ENCODE measurements at places on chromosomes 5 and 9.
A peak's percentile ranks its signal among the peaks of the same experiment; 100 is the strongest.

DNA sequence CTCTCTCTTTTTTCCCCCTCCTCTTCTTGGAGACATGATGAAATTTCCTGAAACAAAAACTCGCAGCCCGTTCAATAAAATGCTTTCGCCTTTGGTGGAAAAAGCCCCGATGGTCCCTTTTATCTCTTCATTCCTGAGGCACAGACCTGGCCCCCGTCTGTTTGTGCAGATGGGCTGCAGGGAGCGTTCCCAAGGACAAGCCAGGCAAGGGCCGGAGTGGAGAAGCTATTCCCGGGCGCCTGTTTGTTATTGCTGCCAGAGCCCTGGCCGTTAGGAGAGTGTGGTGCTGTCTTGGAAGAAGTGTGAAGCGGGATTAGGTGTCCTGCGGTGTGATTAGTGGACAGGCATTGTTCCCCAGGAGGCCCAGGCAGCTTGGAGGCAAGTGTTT is 71.9 kb downstream of the SMIM23 start:
- DNase-seq: no peak

DNA sequence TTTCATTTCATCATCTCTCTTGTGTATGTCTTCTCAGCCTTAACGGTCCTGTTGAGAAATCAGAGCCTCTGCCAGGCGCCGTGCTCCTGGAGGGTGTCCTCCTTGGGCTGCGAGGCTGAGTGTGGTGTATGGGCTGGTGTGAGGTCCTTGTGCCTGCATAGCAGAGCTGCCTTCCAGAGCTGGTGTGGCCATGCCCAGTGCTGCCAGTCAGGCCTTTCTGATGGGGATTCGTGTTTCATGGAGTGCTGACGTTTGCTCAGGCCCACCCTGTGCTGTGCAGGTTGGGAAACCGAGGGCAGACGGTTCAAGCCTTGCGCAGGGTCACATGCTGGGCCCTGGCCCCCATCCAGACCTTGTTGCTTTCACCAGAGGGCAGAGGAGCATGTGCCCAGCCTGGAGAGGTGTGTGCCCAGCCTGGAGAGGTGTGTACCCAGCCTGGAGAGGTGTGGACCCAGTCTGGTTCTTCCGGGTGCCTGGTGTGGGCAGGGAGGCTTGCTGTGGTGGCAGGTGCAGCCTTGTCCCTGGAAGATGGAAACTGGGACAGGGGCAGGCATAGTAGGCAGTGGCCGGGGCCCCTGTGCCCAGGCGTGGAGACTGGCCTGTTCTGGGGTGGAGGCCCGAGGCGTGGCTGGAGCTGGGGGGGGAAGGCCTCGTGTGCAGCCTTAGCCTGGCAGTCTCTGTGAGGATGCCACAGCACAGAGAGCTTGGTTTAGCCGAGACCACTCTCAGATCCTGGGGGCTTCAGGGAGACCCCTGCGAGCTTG is 84.0 kb downstream of the RXRA start:
- no peak for DNase-seq

DNA sequence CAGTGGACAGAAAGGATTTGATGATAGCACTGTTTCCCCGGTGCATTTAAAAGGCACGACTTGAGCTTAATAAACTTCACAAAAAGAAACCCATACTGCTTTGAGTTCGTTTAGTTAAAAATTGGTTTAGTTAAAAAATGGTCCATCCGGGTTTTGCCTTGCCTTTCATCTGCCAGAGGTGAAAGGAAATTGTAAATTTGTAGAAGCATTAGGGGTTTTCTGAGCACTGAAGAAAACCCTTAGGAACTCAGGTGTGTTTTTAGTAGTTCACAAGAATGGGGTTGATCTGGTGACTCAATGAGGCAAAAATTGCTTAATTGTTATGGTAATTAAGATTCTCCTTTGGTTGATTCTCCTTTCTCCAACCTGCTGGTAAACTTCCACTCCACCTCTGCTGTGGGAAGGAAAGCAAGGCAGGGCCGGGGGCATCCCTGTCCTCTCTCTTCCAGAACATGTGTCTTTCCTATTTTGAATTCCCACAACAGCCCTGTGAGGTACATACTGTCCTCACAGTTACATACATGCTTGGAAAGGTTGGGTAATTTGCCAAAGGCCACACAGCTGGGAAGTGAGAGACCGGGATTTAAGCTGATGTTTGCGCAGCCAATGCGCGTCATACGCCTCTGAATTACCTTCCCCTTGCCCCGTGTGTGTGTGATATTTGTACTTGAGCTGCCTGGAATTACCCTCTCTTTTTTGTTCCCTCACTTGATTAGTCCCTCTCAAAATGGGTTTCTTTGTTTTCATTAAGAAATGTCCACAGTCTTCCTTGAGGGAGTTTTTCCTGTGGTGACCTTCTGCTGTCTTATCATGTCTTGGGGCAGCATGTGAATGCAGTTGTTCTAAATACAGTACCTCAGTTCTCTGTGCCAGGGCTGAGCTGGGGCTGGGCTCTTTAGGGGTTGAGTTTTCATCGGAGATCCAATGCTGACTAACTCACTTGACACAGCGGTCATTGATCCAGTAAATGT is 94.4 kb downstream of the ARHGAP26 start:
- no peak for DNase-seq

DNA sequence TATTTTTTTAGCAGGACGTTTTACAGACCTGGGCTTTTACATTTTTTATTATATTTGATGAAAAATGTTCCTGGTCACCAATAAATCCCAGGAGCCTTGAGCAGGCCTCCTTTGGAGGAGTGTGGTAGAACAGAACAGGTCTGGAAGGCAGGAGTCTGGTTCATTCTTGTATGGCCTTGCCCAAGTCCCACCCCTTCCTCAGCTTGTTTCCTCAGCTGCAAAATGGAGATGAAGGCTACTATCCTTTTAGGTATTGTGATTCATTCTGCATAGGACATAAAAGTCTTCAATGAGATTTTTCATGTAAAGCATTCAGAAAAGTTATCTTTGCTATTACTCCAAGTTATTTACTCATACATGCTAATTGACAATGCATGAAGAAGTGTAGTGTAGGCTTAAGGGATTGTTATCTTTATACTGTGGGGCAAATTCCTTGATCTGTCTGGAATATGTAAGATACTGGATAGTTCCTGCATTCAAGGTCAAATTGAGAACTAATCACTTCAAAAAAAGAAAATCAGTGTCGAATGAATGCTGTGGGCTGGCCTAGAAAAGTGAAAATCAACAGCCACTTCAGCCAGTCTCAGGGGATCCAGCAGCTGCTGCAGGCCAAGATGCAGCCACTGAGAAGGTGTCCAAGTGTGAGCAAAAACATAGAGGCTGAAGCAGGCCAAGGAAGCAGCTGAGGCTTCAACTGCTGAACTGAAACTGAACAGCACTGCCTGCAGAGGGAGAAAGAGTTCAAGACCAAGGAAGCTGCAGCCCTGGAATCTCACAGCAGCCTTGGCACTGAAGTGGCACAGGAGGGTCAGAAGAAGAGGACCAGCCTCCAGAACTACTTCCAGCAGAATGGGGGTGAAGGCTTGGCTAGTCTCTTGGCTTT is 15.5 kb upstream of the SLC36A3 start:
- DNase-seq: peak; percentile 14

DNA sequence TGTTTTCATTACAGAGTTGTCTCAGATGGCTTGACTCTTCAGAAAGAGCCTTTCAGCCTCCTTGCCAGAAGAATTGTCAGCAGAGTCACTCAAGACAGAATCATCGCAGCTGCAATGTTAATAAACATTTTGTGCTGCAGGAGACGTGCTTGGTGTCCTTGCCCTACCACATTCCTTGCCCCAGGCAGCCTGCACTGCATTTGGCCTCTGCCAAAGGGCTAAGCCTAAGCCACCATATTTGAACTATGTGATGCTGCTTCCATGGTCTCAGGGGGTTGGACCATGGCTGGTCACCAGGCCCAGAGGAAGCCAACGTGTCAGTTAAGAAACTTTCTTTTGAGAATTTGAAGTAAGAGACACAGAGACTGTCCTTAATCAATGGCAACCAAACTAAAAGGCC is 145.4 kb downstream of the ACTL7B start:
- DNase-seq: no peak

GRCh38 chr5:60594715-60595477 is 105.1 kb downstream of the DEPDC1B start:
- no peak for DNase-seq

DNA sequence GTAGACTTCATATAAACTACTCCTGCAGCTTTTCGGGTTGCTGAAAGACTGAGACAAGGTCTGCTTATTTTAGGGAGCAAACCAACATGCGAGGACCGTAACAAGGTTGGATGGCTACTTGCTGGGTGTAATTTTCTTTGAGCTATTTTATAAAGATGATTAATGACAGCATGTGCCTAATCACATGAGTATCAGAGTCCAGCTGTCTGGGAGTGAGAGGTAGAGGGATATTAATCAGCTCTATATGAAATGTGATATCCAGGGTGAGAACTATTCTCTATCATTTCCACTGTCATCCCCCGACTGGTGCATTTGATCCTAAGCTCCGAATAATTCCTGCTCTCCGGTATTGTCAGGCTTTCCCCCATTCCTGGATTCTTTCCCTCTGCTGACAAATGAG is 193.8 kb upstream of the HMHB1 start:
- no peak for DNase-seq

DNA sequence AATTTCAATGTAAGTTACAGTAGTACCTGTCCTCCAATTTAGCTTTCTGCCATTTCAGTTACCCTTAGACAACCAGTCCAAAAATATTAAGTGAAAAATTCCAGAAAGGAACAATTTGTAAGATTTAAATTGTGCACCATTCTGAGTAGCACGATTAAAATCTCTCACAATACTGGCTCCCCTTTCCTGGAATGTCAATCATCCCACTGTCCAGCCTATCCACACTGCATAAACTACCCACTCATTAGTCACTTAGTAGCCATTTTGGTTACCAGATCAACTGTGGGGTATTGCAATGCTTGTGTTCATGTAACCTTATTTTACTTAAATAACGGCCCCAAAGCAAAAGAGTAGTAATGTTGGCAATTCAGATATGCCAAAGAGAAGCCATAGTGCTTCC is 11.6 kb downstream of the KIF24 start:
- DNase-seq: no peak

DNA sequence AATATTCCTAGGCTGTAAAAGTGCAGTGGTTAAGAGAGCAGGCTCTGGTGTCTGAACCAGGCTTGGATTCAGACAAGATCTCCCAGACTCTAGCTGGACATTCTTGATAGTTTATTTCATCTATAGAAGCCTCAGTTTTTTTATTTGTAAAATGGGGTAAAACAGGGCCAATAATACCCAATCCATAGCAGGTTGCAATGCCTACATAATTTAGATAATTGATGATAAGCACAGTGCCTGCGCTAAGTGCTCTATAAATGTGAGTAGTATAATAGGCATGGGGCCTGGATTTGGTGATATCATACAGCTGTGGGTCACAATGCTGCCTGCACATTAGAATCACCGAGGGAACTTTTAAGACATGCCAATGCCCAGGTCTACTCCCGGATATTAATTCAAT is 603.5 kb downstream of the ISL1 start:
- DNase-seq: no peak

DNA sequence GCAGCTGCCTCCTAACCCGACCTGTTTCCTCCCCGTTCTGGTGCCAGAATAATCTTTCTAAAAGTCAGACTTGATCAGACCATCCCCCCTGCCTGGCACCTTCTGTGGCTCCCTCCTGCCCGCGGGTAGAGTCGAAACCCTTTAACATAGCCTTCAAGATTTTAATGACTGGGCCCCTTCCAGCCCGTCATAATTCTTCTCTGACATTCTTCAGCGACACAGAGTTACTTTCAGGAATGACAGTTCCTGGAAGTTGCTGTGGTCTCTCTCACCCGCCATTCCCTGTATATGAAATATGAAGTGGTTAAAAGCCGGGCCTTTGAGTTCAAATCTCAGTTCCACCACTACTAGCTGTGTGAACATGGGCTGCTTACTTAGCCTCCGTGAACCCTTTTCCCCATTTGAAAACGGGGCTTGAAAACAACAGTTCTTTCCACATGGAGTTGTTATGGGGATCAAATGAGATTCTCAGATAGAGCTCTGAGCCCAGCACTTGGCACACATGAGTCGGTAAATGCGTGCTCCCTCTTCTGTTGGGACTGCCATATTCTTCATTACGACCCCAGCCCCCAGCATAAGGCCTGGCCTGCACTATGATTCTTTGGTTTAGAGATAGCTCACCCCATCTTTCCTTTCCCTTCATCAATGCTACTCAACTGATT is 737 bp downstream of the NANS start:
- DNase-seq: peak; percentile 21

DNA sequence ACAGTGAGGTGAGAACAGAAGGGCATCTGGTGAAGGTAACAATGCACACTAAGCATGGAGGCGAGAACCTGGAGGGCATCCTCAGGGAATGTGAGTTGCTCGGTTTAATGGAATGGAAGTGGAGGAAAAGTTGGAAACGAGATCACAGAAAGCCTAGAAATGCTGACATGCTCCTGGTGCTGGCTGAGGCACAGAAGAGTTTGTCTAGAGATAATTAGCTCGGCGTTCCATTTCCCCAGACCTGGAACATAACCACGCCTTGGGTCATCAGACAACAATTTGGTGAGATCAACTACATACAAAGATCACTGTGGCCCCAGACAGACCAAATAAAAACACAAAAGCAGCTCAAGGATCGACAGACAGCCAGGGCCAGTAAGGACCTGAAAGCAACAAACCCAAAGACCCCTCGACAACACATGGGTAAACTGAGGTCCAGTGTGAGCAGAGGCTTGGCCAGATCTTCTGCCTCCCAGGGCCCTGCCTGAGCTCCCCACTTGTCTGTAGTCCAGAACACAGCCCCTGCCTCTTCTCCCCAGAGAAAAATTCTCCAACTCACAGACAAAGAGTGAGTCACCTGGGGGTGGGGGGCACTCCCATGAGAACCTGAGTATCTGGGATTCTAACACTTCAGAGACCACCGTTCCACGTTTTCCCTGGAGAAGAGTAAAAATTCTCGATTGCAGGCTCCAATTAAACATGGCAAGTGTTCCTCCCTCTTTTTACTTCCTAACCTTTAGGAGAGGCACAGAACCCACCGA is 52.5 kb downstream of the SHB start:
- DNase-seq: peak; percentile 80

- no peak for DNase-seq
Measured at GRCh38 chr9:69207503-69207902, 33.4 kb downstream of the TJP2 start.

DNA sequence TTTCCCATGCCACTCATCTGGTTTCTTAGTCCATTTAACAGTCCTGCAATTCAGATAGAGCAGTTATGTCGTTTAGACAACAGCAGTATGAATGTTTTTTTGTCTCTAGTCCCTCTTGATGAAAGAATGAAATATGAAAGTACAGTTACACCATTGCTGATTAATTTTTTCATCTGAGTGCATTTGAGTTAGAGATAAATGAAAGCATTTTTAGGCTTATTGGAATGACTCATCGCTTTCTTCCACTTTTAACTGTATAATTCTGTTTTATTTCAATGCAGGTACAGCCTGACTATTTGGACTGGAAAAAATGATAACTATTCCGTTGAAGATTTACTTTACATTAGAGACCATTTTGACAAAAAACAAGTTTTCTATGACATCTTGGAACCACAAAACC is 28.7 kb downstream of the ANKRD34B start:
- DNase-seq: no peak

GRCh38 chr9:97763874-97764273 is 66.7 kb upstream of the XPA start:
- no peak for DNase-seq

DNA sequence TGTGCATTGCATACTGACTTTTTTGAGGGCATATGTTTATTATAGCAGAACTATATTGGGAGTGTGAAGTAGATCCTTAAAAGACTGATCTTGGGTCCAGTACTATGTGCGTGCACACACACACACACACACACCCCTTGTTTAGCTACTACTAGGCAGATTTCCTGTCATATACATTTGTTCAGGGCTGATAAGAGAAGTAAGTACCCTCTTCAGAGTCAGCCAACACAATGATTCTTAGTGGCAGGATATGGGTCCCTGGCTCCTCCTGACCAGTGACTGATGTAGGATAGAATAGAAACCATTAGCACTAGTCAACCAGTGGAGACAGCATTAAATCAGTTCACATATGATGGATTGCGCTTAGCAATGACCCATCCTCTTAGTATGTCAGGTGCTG is 76.2 kb upstream of the MIER3 start:
- no peak for DNase-seq

Data from fibroblast of mammary gland (primary cell).